ENCODE measurements at places on chromosomes 2 and 18.
A peak's percentile ranks its signal among the peaks of the same experiment; 100 is the strongest.

GRCh38 chr18:73043211-73043610 lies 175.4 kb upstream of the NETO1 start:
- peak; percentile 86 for DNase-seq

DNA sequence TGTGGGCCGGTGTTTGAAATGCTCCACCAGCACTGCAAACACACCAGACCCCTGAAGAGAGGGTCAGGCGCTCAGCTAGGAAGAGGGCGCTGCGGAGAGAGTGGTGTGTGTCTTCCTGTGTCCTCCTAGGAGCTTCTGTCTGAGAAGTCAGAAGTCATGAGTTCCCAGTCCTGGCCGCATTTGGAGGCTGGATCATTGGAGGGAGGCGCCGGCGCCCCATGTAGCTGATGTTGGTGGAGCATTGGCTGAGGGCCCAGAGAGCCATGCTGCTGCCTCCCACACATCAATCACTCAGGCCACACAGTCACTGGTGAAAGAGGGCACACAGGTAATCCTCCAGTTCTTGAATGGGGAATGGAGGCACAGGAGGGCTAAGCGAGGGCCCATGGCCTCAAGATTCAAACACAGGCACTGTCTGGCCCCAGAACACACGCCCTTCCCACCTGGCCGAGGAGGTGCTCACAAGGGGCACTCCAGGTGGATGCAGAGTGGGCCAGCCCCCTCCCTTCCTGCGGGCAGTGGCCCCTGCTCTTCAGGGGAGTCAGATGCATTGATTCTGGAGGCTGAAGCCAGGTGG lies 66.3 kb downstream of the RRM2 start:
- DNase-seq, result no peak

DNA sequence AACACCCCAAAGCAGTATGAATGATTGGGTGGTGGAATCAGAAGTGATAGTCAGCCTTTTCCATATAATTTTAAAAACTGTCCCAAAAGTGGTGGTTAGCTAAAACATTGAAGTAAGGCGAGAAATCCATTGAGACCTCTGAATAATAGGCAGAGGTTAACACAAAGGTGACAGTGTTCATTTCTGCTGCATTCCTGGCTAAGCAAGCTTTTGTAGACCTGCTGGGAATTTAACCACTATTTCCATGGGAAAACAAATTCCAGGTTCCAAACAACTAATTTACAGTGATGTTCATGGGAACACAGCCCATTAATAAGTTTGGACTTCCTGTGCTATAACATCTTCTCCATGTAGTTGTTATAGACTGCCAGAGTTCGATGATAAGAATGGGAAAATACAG lies 6.3 kb upstream of the INO80D start:
- no peak for DNase-seq

DNA sequence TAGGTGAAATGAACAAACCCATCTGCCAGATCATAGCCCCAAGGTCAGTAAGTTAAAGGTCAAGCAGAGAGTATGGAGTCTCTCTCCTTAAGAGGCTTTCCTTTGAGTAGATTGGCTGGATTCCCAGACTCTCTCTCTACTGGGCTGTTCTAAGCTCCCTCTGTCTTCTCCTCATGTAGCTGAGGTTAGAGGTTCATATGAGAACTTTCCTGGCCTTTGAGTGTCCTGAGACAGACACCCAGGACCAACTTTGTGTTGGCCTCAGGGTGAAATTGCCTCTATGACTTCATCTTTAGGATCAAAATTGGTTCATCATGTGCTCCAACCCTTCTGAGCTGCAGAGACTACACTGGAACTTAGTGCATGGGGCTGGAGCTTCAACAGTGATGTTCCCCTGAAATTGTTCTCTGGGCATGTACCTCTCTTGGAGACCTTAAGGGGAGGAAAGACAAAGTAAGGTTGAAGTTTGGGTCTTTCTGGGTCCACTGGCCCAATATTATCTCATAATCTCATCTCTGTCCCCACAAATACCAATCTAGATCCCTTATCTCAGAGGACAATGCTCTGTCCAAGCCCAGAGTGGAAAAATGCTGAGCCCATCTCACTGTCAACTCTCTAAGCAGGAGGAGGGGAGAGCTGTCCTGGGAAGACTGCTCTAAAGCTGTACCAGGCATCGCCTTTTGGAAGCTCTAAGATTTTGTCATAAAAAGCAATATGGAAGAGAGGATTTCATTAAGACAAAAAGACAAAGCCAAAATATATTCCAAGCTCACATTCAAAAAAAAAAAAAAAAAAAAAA lies 177.3 kb upstream of the ARL4C start:
- no peak for DNase-seq

DNA sequence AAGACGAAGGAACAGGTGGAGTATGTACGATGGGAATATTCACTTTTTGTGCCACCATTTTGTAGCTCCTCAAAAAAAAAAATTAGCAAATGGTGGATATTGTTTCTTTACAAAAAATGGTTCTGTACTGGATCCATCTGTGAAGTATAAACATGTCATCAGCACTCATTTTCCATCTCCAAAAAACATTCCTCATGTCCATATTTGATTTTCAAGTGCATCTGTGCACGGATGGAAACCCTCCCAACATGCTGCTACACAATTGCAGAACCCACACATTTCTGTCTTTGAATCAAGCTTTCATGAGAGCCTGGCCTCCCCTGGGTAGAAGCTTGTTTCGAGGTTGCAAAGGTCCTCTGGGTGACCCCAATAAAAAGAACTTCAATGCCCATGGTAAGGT lies 59.6 kb upstream of the ZEB2 start:
- DNase-seq, result no peak

GRCh38 chr2:19472391-19472978 lies 114.1 kb upstream of the OSR1 start:
- no peak for DNase-seq

DNA sequence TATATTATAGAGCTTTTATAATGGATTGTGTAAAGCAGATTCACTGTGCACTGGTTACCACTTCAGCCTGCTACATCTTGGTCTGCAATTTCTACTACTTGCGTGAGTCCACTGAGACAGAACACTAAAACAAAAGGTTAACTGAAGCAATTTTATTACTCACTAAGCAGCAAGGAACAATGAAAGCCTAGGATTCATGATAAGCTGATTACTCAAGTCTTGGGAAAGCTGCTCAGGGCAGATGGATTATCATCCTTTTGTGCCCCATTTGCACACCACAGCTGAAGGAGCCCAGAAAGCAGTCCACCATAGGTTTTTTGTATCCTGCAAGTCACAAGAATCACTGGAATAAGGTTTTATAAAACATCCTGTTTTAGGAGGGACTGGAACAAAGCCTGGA lies 1215.2 kb upstream of the TMEFF2 start:
- DNase-seq, result no peak
